ENCODE measurements at places on chromosomes 7 and 10.

- no peak for DNase-seq
Observed at GRCh38 chr7:142098004-142098403, 13.5 kb upstream of the MGAM2 start.

DNA sequence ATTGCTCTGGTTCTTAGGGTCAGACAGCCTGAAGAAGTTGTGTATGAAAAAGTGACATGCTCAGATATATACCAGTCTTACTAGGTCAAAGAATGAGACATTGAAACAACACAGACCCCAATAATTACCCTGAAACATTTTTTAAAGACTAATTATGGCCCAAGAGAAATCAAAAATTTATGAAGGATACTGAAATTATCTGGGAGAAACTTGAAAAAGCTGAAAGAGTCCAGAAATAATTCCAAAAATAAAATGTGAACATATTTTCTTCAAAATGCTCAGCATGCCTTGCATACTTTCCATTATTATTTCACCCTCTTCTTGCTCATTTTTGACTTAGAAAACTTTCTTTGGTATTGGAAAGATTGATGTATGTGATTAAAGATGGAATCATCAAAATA is 198.9 kb upstream of the CCDC6 start:
- DNase-seq: no peak

DNA sequence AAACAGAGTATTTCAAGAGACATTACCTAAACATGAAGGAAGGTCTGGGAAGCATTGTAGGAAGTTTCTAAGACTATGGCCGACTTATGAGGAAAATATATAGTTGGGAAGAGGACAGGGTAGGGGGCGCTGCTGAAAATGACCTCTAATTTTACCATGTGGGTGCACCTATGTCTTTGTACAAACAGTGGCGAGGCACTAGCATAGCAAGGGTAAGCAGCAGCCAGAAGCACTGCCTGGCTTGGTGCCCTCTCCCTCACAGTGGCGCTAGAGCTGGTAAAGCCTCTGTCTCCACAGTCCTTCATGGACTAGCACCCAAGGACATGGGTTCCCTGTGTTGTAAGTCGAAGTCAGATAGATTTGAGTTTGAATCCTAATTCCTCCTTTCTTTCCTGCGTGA is 461.2 kb downstream of the INHBA start:
- DNase-seq: no peak

GRCh38 chr7:32163141-32163806 is 93.1 kb upstream of the PDE1C start:
- DNase-seq: no peak

DNA sequence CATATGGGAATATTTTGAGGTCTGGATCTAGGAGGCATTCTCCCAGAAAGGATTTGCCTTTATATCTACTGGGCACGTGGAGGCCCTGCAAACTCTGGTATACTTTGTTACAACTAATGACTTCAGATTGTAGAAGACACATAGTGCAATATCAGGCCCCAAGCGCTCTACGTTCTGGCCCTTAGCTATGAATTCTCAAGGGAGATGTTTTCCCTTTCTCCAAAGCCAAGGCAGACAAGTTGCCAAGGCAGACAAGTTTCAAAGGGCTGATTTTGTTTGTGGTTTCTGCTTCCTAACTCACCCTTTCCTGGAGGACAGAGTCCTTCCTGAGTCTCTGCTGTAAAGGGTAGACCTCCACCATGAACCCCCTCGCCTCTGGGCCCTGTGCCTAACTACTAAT is 99.4 kb upstream of the CTTNBP2 start:
- no peak for DNase-seq

DNA sequence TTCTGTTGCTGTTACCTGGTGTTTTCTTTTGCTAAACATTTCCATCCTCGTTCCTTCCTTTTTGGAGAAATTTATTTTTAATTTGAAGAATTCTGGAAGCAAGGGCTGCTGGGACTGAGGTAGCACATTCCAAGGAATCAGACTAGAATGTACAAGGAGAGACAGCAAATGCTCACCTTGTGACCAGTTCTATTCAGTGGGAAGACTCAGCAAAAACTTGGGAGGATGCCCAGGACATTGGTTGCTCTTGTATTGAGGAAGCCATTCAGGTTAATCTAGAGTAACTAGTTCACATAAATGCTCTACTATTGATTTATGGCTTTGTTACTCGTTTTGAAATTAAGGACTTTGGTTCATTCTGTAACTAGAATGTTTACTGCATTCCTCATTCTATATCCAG is 11.3 kb downstream of the PLCE1 start:
- DNase-seq: no peak

DNA sequence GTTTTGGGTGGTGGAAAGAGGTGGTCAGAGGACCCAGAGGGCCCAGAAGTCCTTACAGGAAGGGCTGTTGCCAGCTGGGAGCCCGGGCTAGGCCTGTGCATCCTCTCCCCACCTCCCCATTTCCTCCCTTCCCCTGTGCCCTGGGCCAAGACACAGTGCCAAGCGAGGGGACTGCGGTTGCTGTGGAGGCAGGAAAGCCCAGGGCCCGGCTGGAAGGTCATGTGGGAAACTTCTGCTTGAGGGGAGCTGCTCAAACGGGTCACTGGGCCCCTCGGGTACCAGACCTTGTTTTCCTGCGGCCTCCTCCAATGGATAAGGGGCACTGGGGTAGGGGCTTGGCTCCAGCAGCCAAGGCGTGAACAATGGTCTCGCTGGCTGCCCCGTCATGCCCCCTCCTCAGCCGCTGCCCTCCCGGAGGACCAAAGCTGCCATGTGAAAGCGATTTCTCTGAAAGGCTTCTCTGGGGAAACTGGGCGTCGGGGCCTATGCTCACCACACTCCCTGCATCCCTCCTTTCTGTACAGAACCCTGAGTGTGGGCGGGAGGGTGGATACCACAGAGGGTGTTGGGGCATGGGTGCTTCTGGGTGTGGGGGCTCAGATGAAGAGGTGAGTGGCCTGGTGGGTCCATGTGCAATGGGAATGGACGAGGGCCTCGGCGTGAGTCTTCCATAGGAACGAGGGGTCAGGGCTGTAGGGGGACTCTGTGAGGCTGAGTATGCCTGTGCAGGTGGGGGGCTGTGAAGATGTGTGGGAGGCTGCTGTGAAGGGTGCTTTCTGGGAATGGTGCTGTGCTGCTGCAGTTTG is 135.3 kb downstream of the PTPN20 start:
- DNase-seq: no peak

DNA sequence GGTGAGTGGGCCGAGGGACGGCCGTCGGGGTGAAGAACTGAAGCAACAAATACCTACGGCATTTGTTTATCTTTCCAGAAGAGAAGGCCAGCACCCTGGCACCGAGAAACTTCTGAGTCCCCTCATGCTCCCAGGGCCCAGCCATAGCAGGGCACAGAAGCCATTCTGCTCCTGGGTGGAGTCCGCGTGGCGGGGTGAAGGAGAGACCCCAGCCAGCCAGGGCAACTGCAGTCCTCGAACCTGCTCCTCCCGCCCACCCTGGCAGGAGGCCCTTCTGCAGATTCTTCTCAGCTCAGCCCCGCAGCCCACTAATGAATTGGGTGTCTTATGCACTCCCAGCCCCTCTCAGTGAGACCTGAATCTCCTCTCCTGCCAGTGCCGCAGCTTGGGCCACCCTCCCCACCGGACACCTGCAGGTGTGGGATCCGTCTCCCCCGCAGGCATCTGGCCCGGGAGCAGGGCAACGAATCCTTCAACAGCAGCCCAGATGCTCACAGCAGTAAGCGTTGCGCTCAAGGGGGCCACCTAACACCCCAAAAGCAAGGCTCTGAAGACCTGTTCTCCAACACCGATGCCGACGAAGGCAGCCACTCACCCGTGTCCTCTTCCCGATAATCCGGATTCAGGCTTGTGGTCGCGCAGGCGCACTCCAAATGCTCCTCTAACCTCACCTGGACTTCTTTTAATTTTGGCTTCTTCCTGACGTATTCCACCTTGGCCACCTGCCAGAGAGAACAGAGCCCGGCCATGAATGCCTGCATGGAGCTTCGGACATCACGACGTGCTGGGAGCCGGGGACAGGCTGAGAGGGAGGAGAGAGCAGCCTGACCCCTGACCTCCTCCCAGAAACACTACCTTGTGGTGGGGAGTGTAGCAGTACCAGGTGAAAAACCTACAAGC is 18.9 kb downstream of the PDGFA start:
- no peak for DNase-seq

GRCh38 chr7:84688671-84689070 is 494.1 kb upstream of the SEMA3A start:
- no peak for DNase-seq

DNA sequence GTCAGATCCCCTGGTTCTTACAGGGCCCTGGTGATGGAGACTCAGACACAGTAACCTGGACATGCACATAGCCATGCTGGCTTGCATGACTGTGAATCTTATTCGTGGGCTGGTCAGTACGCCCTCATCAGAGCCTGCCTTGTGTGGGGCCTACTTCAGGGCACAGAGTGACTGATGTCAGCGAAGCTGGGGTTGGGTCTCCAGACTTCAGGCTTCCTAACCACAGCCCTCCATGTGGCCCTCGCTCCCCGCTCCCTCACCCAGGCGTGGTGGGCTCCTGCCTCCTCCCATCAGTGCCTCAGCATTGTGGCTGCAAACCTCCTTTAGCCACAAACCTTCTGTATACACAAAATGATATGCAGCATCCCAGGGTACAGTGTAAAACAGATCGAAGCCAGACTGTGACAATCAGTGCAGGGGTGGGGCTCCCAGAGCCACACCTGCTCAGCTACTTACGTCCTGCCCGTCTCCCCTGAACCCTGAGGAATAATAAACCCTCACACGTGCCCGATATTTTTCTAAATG is 7.1 kb upstream of the C10orf105 start:
- DNase-seq: no peak
